ENCODE measurements at places on chromosomes 2 and 18.

GRCh38 chr2:72949045-72949444 lies 31.7 kb downstream of the EMX1 start:
- DNase-seq, result no peak

DNA sequence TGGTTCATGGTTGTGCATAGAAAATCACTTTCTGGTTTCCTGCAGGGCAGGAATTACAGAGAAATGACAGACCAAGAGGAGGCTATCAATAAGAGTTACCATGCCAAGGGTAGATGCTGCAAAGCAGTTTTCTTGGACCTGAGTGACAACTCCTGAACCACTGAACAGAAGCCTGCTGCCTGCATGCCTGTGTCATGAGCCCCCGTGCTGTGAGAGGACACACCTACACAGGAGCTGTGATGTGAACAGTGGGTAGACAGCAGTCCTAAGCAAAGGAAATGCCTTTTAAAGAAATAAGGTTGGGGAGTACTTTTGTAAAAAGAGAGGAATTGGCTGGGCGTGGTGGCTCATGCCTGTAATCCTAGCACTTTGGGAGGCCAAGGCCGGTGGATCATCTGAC lies 54.2 kb upstream of the CREB1 start:
- no peak for DNase-seq

DNA sequence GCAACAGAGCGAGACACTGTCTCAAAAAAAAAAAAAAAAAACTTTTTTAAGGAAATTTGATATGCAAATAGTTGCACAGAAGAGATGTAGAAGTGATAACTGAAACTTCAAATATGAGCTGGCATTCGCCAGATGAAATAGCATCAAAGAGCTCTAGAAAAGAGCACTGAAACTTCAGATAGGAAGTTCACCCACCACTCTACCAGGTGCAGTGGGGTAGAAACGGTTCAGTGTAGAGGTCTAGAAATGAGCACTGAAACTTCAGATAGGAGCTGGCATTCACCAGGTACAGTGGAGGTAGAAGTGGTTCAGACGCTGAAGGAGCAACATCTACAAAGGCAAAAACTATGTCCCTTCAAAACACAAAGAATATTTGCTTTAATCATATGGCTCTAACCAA lies 9.0 kb upstream of the ONECUT2 start:
- no peak for DNase-seq

DNA sequence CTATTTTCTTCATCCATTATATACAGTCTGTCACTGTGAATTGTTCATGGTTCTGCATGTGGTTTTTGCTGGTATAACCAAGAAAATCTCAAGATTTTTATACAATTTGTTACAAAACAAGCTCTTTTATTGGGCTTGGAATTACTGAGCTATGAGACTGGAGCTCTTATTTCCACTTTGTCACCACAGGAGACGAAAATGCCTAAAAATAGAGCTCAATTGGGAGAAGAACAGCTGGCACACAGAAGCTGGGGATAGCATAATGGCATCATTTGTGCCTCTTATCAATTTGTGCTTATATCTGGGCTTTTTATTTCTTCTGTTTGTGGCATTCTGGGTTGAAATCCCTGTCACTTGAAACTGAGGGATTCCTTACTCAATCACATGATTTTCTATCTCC lies 219.1 kb downstream of the CALCRL start:
- DNase-seq, result no peak

- no peak for DNase-seq
Observed at GRCh38 chr2:43898134-43898837, 59.5 kb downstream of the ABCG8 start.

- no peak for DNase-seq
Observed at GRCh38 chr2:157363612-157364101, 38.0 kb upstream of the ERMN start.

DNA sequence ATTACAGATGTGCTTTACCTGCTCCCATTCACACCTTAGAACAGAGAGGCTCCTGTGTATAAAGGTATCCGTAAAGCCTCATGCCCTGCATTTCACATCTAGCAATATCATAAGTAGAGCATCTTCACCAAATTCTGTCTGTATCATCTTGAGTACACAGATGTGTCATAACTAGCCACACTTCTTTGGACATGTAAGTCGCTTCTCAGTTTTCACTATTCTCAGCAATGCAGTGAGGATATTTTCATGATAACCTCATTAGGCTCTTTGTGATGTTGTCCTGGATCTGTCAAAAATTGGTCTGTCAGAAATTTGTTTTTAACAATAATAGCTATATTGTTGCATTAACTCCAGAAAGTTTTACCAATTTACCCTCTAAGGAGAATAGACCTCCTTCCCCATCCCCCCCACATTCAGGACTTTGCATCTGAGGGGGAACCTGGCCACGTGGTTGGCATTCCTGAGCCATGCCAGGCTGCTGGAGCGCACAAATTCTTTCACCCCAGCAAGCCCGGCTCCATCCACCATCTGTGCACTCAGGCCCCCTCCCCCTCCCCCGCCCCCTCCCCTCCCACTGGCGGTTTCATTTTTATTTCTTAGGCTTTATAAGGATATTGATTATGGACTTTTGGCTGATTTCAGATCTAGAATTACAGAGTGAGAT lies 34.1 kb downstream of the AGAP1 start:
- DNase-seq, result no peak

DNA sequence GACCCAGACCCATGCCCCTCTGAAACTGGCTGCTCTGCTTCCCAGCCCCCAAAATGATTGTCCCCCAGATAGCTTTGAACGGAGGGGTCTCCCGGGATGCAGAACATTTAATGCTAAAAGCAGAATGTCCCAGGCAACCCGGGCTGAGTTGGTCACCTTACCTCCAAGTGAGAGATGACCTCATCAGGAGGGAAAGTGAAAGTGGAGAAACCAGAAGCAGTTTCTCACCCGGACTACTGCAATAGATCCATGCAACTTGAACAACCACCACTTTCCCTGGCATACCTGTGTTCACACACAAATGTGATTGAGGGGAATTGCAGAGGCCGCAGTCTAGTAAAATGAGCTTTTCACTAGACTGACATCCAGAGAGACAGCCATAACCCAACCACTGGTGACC lies 75.3 kb upstream of the NPAS2 start:
- DNase-seq, result no peak

DNA sequence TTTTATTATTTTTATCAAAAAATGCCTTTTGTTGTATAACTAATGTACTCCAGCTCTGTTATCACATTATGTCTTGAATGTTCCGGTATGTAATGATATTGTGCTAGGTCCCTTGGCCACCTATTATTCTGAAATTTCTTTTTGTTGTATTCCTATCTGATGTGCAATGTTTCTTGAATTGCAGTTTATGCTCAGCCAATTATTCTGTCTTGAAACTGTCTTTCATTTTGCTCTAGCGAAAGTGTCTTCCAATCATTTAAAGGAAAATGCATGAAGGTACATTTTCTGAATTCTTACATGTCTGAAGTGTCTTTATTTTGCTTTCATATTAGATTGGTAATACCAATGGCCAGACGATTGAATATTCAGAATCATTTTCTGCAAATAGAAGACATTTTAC lies 277.5 kb downstream of the SPAG16 start:
- no peak for DNase-seq

DNA sequence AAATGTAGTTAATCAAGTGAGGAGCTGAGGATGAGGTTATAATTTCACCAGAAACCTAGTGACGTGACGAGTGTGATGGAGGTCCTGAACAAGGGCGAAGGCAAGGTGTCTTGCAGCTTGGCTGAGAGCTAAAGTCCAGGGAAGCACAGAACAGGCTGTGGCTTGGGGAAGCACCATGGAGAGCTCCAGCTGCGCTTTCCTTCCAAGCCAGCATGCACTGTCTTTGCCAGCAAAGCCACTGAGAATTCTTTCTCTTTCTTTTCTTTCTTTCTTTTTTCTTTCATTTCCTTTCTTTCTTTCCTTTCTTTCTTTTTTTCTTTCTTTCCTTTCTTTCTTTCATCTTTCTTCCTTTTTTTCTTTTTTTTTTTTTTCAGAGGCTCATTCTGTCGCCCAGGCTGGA lies 239.3 kb downstream of the FBXO15 start:
- DNase-seq, result no peak

DNA sequence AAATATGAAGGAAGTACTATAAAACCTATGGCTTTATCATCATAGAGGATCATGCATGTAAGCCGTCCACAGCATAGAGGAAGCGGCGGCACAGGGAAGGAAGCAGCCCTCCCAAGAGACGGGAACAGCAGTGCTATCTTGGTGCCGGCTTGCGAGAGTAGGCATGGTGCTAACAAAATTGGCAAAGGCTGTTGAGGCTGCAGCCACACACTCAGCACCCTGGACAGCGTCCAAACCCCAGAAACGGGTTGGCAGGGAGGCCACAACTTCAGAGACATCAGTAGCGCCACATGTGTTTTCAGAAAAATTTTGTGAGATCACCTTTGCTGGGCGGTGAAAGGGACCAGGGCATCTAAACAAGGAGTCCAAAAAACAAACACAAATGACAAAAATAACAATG lies 37.7 kb downstream of the NETO1 start:
- no peak for DNase-seq

DNA sequence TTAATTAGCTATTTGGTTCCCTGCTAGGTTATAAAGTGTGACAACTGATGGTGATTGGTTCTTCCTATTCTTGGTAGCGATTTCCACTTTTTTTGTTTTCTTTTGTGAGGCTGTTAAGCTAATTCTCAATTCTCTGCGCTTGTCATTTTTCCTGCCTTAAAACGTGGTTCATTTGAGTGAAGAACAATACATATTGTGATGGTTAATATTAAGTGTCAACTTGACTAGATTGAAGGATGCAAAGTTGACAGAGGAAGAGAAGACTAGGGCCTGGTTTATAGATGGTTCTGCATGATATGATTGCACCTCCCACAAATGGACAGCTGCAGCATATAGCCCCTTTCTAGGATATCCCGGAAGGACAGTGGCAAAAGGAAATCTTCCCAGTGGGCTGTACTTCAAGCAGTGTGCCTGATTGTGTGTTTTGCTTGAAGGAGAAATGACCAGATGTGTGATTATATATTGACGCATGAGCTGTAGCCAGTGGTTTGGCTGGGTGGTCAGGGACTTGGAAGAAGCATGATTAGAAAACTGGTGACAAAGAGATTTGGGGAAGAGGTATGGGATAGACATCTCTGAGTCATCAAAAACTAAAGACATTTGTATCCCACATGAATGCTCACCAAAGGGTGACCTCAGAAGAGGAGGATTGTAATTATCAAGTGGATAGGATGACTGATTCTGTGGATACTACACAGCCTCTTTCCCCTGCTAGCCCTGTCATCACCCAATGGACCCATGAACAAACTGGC lies 39.4 kb upstream of the ZNF804A start:
- DNase-seq, result no peak

- DNase-seq, result no peak
Observed at GRCh38 chr2:217277646-217278398, 418.0 kb upstream of the TNP1 start.

DNA sequence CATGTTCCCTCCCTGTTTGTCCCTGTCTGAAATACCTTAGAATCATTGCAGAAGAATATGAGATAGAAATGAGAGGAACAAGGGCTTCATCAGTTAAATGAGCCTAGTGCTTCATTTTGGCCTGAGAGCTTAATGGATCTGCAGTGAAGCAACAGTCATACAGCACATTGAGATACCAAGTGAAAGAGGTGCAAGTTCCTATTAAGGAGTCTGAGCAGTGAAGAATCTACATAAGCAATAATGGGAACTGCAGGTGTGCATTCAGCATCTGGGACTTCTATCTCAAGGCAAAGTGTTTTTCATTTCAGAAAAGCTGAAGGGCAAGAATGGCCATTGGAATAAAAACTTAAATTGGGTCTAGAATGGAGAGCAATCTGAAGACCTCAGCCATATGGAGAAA lies 323.2 kb upstream of the SLC39A10 start:
- DNase-seq, result no peak

GRCh38 chr18:3444954-3445353 lies 5.0 kb upstream of the TGIF1 start:
- DNase-seq, result no peak

- no peak for DNase-seq
Observed at GRCh38 chr2:55338268-55338667, 69.2 kb upstream of the MTIF2 start.

DNA sequence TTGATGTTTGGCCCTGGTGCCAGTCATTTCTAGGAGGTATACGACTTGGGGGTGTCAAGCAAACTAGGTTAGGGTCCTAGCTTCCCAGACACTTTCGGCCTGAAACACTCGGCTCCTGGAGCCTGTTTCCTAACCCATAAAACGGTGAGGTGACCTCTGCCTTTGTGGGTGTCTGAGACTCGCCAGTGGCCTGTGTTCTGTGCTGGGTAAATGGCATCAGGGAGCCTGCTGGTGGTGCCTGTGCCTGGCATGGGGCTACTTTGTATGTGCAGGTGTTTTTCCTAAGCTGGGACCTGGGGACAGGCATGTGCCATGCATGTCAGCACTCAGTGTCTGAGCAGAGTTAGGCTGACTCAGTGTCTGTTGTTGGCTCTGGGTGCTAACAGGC lies 139.2 kb downstream of the GLI2 start:
- DNase-seq, result no peak

DNA sequence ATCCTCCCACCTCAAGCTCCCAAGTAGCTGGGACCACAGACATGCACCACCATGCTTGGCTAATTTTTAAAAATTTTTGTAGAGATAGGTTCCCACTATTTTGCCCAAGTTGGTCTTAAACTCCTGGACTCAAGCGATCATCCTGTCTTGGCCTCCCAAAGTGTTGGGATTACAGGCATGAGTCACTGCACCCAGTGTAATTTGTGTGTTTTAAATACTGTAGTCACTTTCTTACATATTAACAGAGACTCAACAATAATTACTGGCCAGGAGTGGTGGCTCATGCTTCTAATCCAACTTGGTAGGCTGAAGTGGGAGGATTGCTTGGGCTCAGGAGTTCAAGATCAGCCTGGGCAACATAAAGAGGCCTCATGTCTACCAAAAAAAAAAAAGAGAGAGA lies 293.0 kb downstream of the RDH14 start:
- no peak for DNase-seq

DNA sequence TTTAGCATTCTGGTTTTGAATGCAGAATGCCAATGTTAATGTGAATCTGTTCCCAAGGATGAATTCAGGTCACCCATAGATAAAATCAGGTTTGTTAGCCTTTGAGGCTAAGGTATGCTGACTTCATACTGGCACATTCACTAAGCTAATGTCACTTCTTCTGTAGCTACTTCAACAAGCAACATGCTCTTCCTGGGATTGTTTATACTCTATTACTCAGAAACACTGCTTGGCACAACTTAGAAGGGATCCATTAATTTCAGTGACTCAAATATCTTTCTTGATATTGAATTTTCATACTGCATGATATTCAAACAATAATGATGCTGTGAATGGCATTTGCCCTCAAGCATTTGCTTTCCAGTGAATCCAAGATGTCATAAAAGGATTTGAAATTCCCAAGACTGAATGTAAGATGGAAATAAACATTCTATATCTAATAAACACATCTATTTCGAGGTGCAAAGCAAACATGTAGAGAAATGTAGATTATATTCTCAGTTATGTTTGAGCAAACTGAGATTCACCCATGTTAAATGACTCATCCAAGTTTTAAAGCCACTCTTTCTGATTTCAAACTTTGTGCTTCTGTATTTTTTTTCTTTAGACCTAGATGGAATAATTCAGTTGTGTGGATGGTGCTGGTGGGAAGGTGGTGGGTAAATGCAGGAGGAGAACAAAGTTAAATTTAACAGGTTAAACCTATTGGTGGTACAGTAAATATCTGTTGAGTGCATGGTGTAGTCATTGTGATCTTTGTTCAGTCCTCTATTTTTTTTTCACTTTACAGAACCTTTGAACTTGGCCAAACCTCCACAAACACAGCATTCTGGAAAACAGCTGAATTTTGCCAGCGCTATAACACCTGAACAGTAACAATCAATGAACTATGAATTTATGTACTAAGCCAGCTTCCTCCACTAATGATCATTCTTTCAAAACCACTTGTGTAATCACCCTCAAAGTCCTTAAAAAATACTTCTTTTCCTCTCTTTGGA lies 162.1 kb upstream of the XIRP2 start:
- DNase-seq, result no peak

GRCh38 chr2:235566415-235566814 lies 72.6 kb downstream of the AGAP1 start:
- DNase-seq, result no peak
